ENCODE measurements at places on chromosomes 3 and 15.

DNA sequence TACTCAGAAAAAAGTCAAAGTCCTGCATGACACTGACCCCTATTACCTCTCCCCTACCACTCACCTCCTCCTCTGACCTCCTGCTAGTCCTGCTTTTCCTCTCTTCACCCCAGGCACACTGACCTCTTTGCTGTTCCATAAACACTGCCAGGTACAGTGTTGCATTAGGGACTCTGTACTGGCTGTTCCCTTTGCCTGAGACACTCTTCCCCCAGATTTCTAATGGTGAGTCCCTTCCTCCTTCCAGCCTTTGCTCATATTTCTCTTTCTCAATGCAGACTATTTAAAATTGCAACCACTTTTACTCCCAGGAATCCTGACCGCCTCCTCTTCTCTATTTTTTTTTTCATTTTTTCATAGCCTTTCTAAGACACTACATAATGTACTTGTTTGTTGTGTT, 36.3 kb upstream of the UBE2E2 start:
- no peak for DNase-seq

DNA sequence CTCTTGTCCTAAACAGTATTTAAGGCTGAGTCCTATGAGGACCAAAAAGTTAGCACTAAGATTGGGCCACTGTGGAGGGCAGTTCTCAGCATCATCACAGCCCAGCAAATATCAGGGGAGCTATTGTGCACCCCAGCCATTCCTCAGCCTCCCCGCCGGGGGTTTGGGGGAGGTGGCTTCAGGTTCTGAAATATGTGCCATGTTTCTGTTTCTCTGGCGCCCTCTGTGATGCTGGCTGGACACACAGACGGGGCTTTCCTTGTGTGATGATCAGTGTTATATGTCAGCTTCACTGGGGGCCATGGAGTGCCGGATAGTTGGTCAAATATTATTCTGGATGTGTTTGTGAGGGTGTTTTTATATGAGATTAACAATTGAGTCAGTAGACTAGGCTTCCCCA, 106.8 kb downstream of the GABRG3 start:
- no peak for DNase-seq

GRCh38 chr15:34047893-34048775, 9.1 kb upstream of the AVEN start:
- DNase-seq = no peak

DNA sequence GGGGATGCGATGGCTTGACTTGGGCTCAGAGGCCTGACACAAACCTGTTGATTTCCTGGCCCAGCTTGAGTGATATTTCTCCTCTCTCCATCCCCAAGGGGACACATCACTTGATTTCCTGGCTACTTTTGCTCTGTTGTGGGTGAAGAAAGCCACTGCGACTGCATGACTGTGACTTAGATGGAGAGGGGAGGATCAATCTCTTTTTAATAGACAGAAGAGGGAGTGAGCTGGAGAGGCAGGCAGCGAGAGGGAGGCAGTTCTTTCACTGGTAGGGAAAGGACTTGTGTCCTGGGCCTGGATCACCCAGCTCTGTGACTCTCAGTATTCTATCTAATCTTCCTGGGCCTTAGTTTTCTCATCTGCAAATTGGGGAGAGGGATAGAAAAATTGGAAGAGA, 189.8 kb upstream of the RGMA start:
- no peak for DNase-seq

DNA sequence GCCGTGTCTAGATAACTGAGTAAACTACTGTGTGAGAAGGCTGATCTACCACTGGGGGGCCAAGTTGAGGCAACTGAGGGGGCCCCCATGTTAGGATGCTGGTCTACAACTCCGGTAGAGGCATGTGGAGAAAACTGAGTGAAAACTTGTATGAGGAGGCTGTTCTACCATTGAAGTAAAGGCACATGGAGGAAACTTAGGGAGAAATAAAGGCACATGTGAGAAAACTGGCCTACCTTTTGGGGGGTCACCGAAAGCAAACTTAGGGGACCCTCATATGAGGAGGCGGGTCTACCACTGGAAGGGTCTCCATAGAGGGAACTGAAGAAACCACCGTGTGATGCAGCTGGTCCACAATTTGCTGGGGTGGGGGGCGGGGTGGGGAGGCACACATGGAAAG, 155.2 kb downstream of the FBLN2 start:
- no peak for DNase-seq

DNA sequence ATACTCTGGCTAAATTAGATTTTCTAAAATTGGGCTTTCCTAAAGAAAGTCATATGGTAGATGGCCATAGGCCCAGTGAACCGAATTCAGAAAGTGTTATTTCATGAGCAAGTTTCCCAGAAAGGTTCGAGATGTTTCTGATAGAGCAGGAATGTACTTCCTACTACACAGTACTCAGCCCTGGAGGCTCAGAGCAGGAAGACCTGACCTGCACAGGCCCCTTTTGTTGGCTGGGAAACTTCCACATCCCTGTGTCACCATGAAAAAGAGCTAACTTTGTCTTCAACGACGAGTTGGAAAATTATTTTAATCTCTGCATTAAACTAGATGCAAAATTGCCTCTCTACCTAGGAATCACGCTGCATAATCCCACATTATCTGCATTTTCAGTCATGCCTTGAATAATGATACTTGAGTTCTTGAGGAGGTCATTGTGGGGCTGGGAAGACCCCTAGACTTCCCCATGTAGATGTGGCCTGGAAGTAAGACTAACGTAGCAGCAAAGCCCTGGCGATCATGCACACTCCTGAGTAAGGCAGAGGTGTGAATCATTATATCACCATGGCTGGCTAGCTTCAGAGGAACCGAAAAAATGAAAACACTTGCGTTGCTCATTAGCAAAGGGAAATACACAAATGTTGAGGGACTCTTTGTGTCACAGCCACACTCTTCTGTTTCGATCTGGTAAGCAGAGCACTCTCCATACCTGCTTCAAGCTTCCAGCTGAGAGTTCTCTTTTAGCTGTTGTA, 47.1 kb downstream of the CMTM7 start:
- DNase-seq = no peak

- no peak for DNase-seq
Measured at GRCh38 chr15:90322538-90322937, 29.5 kb upstream of the ZNF774 start.

Measured in endothelial cell (in vitro differentiated cells).